ENCODE measurements at places on chromosomes 7 and 10.

DNA sequence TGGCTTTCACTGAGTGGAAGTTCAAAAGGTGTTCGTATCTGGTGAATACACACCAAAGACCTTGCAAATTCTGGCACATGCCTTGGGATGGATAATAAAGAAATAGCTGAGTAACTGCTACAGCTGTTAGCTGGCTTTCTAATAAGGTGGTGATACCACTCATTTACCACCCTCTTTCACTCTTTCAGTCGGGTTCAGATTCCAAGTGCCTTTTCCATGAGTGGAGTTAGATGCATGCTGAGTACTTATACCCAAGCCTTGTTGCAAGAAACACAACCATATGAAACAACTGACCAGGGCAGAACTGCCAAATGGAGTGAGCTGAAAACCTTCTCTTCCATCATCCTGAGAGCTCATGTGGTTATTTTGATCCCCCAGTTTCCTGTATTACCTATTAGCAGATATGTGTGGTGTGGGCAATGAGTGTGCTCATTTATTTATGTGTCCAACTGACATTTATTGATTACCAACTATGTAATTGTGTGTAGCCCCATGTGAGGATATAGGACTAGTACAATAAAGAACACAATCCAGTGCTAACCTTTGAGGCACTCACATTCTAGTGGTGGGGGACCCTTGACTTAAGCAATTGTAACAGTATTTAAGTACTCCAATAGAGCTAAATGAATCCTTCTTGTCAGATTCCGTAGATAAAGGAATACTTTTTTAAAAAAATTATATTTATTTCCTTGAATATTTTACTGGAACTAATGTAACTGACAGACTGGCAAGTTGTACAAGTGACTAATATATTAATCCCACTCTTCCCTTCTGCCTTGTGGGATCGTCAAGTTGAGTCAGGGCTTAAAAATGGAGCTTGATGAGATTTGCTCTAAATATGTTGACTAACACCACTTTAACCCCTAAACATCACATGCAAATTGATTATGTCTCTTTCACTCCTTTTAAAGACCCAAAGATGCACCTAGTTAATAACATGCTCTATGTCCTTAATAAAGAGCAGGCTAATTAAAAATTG, 124.7 kb downstream of the ARID5B start:
- no peak for DNase-seq

DNA sequence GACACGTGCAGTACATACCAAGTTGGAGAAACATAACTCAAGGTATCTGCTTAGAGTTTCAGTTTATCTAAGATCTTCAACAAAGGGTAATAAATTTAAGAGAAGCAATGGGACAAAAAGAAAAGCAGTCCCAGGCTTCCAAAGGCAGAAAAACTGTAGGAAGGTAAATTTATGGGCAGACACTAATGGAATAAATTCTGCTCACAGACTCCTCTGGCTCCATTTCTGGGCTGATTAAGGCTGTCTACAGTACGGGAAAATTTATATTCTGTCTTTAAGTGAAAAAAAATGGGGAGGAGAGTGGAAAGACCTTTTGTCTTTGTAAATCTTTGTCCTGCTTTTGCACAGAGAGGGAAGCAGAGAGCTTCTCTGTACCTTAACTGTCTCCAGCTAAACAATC, 587.5 kb upstream of the IGFBP3 start:
- no peak for DNase-seq

DNA sequence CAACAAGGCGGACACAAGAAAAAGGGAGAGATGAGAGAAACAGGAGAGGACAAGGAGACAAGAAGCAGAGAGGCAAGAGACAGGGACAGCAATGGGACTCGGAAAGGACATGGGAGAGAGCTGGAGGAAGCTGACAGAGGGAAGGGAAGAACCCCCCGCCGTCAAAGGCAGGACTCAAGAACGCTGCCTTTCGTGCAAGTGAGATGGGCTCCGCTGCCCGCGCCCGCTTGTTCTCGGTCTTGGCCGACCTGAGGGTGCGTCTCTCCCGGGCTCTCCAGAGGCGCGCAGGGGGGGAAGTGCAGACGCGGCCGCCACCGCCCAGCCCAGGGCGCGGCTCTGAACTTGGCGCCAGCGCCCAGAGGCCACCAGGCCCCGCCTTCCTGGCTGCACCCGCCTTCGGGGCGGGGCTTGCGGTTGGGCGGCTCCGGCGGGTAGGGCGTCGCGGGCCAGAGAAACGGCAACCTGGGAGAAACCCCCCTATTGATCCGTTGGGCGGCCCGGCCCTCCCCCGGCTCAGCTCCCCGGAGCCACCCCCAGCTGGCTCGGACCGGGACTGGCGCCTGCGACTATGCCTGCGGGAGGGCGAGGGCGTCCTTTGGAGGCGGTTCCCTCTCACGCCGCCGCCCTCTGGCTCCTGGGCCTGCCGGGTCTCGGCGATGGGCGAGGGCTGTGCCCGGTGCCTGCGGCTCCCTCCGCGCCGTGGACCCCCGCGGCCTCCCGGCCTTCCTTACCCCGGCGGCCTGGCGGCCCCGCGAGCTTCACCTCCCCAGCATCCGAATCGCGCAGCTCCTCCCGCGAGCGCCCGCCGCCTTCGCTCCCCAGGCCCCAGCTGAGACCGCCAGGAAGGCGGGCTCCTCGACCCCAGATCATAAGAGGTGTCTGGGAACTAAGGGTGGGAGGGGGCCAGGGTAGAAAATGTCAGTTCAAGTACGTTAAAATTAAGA, 2.2 kb upstream of the ANTXRL start:
- DNase-seq, result peak; percentile 69

GRCh38 chr10:52755297-52756062, 17.1 kb downstream of the MBL2 start:
- DNase-seq, result no peak

- DNase-seq, result no peak
These were observed 196.5 kb upstream of the PRPS1L1 start for GRCh38 chr7:18224138-18224537.

DNA sequence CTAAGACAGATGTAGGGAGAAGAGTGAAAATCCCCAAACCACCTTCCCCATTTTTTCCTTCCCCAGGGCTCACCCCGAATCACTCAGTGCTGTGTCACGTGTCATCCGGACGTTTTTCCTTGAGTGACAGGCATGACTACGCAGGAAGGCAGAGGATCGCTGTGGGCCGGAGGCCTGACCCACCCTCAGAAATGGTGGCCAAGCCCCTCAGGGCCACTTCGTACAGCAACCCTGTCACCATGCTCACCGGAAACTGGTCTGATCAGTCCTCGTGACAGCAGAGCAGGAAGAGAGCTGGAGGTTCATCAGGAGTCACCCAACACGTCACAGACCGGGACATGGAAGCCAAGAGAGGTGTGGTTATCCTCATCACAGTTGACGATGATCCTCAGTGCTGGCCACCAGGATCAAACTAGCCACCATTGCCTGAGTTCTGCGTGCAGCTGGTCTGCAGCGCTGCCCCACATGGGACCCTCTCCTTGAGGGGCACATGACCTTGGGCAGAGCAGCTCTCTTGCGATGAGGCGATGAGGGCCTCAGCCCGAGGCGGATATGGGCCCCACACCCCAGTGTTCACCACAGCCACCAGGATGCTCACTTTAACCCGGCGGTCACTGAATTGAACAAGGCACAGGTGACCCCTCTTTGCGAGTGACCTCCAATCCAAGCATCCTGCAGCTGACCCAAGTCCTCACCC, 99.3 kb upstream of the INSIG1 start:
- no peak for DNase-seq

- DNase-seq, result no peak
These were observed 15.5 kb upstream of the STEAP4 start for GRCh38 chr7:88322151-88322550.

- no peak for DNase-seq
These were observed 41.5 kb downstream of the CYP17A1 start for GRCh38 chr10:102795453-102796406.

DNA sequence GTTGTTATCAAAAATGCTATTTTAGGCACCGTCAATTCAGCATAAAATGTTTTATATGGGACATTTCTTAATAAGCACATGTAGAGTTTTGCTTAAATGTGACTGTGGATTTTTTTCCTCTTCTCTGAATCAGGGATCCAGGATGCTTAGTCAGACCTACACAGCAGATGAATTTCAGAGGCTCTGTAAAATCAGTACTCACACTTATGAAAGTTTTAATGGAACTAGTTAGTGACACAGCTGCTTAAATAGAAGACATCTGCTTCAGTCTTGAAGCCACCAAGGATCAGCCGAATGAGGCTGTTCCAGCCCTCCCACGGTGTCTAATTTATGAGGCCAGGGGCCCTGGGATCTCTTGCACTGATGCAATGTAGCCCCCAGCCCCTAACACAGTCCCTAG, 136.0 kb downstream of the MYOF start:
- DNase-seq, result no peak

GRCh38 chr10:126080879-126081411, 184.6 kb downstream of the FANK1 start:
- DNase-seq, result no peak

DNA sequence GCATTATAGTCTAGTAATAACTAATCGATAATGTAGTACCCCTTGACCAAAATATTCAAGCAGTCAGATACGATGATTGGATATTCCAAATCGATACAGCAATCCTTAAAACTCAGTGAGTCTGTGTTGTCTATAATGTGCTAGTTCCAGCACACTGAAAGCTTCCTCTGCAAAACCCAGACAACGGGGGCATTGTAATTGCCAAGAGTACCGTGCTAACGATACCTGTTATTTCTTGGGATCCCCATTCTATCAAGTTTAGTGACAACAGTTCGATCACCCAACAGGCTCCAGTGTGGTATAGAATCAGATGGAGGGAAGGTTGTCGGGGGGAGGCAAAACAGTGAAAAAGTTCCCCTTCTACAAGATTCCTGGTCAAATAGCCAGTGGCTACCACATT, 865 bp downstream of the ZNF438 start:
- DNase-seq, result no peak
